ENCODE measurements at places on chromosomes 5 and 9.

- DNase-seq: no peak
Observed at GRCh38 chr5:108747774-108748400, at the start of gene FER. TSS of gene FER (plus strand) at chr5:108747897. CDS start at chr5:108798183, 50,286 bp downstream.

DNA sequence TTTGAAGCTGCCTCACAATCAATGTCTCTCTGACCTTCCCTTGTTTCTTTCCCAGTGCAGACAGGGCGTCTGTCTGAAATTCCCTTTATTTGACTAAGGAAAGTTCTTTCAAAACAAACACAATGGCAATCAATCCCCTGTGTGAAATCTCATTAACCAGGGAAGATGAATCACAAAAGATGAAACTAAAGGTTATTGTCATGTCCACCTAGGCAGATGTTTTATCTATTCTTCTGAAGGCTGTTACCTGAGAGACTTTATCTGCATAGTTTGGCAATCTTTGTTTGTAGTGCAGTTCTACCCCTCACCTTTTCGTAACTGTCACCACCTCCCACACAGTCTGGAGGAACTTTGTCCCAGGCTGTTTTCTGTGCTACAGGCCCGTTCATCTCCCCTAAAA is 217.5 kb upstream of the RIOK2 start:
- peak; percentile 32 for DNase-seq

- no peak for DNase-seq
Observed at GRCh38 chr5:162466011-162466410, 398.4 kb downstream of the GABRG2 start.

DNA sequence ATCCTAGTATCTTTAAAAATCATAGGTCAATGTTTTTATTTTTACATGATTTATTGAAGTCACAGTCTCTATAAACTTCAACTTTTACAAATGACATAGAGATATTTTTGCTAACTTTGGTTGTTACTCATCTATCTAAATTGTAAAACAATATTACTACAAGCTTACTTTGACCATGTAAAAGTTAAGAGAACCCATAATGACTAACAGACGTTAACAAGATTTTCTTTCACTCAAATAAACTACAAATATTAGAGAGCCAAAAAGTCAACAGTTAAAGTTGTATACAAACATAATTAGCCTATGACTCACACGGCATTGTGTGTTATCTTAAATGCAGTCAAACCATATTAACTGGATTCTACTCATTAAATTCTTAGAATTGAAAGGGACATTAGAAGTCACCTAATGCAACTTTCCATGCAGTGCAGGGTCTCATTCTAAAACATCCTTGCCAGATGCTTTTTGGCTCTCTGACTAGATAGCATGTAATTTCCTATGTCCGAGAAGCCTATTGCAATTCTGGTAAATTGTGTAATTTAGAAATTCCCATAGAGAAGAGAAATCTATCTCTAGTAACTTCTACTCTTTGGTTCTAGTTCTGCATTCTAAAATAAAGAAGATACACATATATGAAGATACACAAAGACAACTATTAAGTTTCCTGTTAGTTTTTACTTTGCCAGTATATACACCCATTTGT is 42.2 kb upstream of the UGT3A2 start:
- no peak for DNase-seq

GRCh38 chr9:121140162-121140561 is 61.5 kb downstream of the RAB14 start:
- DNase-seq: no peak

DNA sequence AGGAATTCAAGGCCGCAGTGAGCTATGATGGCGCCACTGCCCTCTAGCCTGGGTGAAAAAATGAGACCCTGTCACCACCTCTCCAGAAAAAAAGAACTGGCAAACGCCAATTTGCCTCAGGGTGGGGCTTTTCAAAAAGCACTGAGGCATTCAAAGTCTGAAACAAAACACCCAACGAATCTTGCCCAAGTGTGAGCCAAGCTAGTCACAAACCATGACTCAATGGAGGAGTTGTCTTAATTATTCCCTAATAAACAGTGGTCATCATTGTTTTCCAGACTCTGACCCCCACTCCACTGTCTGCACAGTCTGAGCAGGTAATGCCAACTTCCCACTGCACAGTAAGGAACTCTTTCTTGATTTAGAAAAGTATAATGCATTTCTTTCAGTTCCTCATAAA is 16.8 kb downstream of the FRMD3 start:
- no peak for DNase-seq

- peak; percentile 55 for DNase-seq
Observed at GRCh38 chr5:149141957-149142851, 911 bp downstream of the ABLIM3 start.

GRCh38 chr9:92189782-92190535 is 74.7 kb upstream of the SPTLC1 start:
- DNase-seq: peak; percentile 72

DNA sequence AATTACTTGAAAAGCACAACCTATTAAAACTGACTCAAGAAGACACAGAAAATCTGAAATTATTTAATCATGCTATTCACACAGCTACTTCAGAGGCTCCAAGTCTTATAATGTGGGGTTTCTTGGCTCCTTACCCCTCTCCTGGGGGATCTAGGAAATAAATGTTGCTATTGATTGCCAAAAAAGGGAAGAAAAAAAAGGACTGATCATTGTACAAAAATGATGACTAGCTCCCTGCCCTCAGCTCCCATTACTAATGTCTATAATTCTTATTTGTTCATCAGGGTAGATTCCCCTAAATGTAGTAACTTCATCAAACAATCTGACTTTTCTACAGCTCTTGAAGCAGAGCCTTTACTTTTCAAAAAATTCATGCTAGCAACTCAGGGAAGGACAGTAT is 3.3 kb upstream of the SMC5 start:
- no peak for DNase-seq

GRCh38 chr5:2890011-2890410 is 138.5 kb upstream of the IRX2 start:
- no peak for DNase-seq

GRCh38 chr5:181283347-181283746 is 22.4 kb upstream of the TRIM52 start:
- no peak for DNase-seq

DNA sequence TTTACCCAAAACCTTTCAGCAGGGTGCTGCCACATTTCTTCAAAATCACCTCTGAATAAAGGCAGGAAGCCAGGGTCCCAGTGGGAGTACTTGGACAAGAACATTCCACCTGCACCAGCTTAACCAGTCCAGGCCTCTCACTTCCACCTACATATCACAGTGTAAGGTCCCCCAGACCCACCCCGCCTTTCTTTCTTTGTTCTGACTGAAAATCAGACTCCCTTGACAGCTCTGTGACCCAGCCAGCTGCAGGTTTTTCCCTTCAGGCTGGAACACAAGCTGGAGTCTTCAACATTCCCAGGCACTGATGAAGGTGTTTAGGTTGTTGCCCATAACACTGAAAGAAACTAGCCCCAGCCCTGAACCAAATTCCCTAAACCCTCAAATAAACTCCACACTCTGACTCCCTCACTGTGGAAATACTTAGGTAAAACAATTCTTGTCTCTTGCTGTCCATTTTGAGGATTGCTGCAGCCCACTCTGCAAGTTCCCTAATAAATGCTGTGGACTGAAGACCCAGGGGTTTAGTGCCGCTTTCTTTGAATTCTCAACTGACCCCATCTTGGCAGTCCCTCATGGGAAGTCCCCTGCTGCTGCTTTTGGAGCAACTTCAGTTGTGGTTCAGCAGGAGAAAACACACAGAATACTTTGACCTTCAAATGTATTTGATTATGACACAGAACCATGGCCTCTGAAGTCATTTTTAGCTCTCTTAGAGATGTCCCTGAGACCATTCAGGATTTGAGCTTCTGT is 24.8 kb downstream of the P4HA2 start:
- peak; percentile 58 for DNase-seq

DNA sequence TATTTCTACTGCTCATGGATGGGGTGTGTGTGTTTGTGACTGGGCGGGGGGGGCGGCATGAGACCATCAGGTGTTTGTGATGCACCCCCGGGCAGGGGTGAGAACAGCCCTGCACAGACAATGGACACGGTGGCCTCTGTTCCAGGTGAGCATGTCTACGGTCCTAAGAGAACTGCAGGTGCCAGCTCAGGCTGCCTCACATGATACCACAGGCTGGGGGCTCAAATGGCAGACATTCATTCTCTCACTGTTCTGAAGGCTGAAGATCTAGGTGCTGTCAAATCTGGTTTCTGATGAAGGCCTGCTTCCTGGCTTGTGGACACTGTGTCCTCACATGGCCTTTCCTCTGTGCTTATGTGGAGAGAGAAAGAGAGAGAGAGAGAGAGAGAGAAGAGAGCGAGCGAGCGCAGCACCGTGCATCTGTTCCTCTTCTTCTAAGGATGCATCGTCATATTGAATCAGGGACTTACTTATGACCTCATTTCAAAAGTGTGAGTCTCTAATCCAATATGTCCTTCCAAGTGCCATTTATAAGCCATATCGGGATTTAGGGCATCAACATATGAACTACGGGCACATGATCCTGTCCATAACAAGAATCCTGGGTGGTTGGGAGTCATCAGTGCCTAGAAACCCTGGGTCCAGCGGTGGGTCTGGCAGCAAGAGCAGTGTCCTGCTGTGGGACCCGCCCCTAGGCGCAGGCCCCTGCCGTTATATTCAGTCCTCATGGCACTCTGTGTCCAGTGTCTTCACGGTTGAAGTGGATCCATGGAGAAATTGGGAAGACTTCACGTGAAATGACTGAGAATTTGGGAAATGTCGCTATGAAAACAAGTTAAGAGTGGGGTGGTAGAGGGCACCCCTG is 42.5 kb downstream of the NXNL2 start:
- no peak for DNase-seq

DNA sequence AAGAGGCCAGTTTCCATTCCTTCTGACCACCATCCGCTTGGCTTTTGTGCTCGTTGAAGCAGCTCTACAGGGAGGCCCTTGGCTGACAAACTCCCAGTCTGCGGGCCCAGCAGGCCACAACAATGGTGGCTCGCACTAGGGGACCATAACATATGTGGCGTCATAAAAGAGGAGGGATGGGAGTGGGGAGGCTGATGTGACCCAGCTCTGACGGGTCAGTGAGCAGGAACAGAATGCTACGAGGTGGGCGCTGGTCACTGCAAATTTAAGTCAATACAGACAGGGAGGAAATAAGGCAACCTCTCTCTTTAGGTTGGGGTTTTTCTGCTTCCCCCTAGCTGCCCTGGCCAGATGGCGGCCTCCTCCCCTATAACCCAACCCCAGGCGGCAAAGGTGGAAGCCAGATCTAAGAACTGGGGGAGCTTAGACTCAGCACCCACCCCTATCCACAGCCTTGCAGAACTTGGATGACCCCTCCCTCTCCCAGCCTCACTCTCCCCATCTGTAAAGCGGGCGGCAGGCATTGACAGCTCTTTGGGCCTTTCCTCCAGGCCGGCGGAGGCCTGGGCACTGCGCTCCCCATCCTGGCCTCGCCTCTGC is 778 bp downstream of the FRRS1L start:
- DNase-seq: peak; percentile 14

- DNase-seq: peak; percentile 66
Observed at GRCh38 chr5:87899721-87900131, 368.9 kb downstream of the TMEM161B start.

DNA sequence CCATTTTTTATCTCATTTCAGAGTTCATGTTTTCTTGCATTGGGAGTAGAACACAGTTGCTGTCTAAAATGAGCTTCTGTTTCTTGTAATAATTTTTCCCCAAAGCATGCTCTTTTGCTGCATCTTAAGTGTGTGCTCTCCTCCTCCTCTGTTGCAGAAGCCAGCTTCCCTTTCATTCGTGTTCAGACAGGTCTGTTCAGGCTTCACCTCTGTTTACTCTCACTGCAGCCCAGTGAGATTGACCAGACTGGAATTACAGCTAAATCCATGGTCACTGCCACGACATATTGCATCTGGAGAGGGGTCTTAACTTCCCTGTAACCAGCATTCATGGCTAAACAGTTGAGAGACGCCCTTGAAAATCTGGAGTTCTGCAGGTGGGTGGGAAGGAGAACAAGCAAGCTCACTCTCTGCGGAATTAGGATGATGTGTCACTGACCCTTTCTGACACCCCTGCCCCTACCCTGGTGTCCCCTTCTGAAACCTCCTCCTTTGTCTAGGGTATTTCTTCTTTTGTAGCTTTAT is 223.2 kb downstream of the FSTL4 start:
- no peak for DNase-seq

DNA sequence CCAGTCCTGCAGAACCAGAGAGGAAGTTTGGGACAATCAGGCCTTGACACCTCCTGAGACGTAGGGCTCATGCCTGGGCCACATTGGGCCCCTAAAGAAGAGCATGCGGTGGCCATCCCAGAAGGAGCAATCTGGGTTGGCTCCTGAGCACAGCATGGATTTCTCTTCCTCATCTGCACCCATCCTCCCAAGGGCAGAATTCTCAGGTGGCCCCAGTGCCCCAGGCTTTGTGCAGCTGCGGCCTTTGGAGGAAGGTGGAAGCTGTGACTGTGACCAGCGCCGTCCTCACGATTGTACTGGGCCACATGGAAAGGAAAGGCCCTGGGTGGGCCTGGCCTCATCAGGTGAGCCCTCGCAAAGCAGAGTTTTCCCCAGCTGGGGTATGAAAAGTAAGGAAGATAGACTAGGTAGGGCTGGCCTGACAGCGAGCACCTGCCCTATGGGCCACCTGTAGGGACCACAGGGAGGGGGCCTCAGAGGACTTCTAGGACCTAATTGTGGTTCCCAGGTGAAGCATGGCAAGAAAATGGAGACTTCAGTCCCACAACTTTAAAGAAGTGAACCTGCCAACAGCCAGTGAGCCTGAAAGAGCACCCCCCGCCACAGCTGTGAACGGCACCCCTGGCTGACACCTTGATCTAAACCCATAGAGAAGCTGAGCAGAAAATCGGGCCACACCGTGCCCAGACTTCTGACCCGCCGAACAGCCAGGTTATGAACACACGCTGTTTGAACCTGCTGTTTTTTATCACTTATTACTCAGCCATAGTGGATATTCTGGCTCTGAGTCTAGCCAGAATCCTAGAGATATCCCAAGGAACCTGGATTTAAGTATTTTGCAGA is 164.1 kb downstream of the IRX2 start:
- no peak for DNase-seq

GRCh38 chr9:136437430-136437829 is 2.2 kb downstream of the INPP5E start:
- DNase-seq: no peak

DNA sequence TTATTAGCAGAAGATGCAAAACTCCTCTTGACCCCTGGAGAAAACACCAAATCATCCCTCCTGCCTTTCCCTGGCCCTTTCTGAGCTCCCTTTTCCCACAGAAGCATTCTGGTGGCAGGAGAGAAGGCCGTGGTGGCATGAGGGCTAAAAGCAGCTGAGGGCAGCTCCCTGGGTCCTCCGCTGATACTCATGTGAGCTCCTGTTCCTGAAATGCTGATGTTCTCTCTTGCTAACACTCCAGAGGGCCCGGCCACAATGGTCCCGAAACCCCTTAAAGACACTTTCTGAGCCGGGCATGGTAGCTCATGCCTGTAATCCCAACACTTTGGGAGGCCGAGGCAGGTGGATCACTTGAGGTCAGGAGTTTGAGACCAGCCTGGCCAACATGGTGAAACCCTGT is 183.1 kb downstream of the HSPA4 start:
- no peak for DNase-seq

DNA sequence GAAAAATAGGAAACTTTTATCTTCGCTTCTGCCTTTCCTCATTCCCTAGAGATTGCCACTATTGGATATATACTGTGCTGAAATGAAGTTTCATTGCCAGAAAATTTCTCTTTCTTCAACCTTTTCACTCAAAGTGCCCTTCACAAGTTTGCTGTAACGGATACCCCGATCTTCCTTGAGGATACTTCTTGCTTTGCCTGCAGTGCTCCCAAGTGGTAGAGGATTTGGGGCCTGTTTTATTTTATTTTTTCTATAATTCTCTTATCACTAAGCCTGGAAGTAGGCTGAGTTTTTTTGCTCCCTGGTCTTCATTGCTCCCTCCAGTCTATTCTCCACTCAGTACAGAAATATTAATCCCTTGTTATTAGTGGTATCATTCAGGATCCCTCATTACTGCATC is 481.4 kb upstream of the CDH18 start:
- DNase-seq: no peak

GRCh38 chr9:132143359-132143758 is 18.5 kb upstream of the NTNG2 start:
- DNase-seq: no peak

All from ELF-1 (cell line).